ENCODE measurements at places on chromosomes 7 and 10.
A peak's percentile ranks its signal among the peaks of the same experiment; 100 is the strongest.

- DNase-seq = peak; percentile 27
Observed at GRCh38 chr10:70007116-70007820, 45.4 kb upstream of the MACROH2A2 start.

DNA sequence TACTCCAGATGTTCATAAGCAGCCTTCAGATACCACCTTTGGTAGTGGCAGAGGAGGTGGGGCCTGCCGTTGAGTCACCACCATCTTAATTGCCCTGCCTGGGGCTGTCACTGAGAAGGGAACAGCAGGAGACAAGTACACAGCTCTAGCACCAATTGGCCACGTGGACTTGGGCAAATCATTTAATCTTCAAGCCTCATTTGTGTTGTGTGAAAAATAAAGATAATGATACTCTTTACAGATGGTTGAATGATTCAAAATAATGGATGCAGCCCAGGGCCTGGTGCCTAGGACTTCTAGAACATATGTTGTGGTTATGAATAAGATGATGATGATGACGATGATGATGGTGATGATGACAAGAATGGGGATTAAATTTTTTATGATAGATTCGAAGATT, 111.9 kb upstream of the ADAM12 start:
- peak; percentile 80 for DNase-seq

DNA sequence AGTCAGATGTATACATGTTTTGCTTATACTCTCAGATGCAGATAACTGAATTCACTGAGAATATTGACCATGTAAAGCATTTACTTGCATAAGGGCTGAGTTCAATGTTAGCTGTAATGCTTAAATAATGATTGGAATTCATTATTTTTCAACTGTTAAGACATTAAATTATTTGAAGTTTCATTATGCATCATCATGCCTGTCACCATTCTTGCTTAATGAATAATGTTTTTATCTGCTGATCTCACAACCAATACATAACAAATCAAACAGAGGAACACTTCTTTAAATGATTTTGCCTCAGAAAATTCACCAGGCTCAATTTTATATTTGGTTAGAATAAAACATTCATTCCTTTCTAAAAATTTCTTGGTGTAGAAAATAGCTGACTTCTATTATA, 233.4 kb downstream of the GPR37 start:
- DNase-seq = no peak

DNA sequence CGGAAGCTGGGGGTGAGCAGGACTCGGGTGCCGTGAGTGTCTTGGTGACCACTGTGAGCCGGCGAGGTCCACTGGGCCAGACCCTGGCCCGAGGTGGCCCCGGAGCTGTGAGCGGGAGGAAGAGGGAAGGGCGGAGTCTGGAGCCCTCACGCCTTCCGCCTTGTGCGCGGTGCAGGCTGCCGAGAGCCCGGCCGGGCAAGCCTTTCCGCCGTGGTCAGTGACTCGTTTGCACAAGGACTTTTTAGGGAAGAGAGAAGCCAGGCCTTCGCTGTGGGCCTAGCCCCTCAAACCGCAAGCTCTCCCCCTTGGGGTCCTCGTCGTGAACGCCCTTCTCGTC, 40.9 kb upstream of the ZNF32 start:
- DNase-seq = peak; percentile 8

GRCh38 chr7:47228386-47229014, 353.4 kb downstream of the TNS3 start:
- peak; percentile 19 for DNase-seq

DNA sequence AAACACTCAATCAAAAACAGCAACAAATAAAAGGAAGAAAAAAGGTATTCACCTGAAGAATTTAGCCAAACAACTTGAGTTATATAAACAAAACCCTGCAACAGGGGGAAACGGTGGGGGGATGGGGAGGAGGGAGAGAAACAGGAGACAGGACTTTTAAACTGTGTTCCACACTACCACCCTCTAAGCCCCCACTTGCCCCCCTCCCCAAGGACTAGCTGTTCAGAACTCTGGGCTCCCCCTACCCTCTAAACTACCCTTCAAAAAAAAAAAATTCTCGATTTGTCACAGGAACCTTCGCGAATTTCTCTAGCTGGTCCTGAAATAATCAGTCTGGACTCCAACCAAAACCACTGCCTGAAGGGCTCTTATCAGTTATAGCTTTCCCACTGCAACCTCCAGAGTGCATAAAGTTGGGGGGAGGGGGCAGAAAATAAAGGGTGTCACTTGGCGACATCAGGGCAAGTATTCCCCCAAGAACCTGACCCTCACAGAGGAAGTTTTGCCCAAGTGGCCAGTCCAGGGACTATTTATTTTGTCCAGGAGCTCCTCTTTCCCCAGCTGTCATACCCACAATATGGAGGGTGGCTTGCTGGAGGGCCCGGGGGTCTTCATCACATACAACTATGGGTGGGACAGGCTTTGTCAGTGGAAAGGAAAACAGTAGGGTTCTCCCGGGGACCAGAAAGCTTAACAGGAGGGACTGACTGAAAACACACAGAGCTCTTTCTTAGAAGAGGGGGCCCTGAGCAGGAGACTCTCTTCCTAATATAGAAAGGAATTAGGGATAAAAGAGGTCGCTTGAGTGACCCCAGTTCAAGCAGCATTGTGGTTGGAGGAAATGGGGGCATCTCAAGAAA, 1.3 kb downstream of the UBE2H start:
- DNase-seq = peak; percentile 62

- no peak for DNase-seq
Observed at GRCh38 chr10:127374074-127374680, 174.9 kb upstream of the NPS start.

- no peak for DNase-seq
Observed at GRCh38 chr10:18684953-18685352, 25.7 kb downstream of the ARL5B start.

GRCh38 chr7:158638001-158638400, 50.4 kb upstream of the PTPRN2 start:
- no peak for DNase-seq

- DNase-seq = no peak
Observed at GRCh38 chr10:22698941-22699440, 15.4 kb downstream of the PIP4K2A start.

- DNase-seq = no peak
Observed at GRCh38 chr10:23523251-23523650, 84.4 kb downstream of the OTUD1 start.

DNA sequence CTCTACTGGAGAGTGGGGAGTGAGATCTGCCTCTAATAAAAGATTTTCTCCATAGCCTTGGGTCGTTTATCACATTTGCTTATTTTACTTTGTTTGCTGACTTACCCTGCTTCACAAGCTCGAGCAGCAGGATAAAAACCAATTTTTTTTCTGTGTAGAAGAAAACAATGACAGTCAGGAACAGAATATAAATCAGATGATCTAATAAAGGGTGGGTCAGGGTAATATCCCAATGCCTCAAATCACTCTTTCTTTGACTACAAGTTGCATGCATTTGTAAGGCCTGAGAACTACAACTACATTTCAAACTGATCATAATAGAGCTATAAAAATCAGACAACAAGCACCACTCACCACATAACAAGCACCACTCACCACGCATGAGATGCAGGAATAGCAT, 174.4 kb upstream of the ADARB2 start:
- no peak for DNase-seq

DNA sequence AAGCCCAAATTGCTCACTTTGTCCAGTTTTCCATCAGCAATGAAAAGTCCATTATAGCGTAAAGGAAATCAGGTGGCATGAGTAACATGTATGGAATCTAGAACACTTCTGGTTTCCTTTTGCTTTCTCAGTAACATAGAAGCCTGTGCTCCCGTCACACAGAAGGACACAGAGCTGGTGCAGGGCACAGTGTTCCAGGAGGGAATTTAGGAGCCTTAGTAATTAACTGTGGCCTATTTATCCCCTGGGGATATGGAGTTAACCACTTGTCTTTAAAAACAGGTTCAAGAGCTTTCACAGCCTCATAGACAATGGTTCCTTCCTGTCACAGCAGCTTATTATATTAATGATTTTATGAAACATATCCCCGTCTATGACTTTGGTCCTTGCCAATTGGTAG, 189.9 kb downstream of the NEBL start:
- DNase-seq = no peak

Data from NCI-H69 (cell line).